ENCODE measurements at places on chromosomes 7 and 10.

- DNase-seq, result no peak
Measured at GRCh38 chr10:114517368-114518250, 113.3 kb upstream of the AFAP1L2 start.

DNA sequence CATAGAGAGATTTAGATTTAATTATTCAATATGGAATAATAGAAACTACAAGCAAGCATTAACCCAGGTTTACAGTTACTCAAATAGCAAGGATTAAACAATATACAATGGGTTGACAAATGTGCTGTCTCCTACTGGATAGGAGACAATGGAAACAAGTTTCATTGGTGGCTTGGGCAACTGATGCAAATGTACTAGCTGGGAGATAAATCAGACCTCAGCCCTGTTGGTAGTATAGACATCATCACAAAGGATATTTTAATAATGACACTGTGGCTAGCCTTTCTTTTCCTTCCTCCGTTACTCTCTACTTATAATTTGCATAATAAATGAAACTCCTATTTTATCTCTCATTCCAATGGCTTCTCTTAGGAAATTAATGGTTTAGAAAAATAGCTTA, 96.5 kb upstream of the DKK1 start:
- DNase-seq, result no peak

DNA sequence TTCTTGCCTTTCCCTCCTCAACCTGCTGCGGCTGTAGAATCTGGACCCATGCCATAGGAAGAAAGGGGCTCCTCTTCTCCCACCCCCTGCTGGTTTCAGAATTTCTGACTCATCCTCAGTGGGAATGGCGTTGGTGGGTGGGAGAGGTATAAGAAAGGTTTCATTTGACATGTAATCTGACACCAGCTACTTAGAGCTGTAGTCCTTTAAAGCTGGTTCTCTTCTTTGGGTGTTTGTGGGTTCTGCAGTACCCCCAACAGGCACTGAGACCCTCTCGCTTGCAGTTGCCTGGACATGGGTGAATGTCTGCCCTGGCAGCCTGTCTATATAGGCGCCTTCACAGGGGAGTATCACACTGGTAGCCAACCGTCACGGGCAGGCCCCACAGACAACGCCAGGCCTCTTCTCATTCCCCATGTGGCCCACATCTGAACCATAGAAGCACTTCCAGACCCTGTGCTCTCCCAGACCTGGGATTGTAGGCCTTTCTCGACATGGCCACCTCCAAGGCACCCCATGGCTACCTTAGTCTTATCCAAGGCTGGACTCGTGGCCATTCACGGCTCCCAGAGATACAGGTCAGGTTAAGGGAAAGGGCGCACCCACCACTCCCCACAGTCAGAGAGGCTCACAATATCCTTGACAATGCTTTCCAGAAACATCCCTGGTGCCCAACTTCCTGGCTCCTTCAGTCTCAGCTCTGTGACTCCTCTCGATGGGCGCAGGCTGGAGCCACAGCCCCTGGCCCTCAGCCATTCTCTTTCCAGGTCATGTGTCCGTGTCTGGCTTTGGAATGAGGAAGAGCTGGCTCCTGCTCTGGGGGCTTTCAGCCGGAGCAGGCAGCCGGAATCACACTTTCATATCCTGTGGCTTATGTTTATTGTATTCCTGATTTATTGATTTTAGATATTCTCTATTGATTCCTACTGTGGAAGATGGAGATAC, 17.5 kb downstream of the ZNF862 start:
- DNase-seq, result no peak

GRCh38 chr10:36023939-36024338, 381.8 kb upstream of the FZD8 start:
- DNase-seq, result no peak

DNA sequence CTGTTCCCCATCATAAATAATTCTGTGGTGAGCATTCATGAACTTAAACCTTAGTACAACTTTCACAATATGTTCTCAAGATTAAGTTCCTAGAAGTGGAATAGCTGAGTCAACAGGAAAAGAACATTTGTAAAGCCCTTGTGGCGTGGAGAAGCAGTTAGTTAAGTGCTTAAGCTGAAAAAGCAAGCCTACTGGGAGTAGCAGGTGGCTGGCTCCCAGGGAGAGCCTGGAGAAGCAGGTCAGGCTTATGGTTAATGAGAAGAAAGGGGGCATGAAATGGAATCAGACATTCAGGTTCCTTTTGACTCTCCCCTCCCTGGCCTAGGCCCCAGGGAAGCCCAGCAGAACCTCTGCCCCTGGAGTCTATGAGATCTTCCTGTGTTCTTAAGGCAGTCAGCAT, 35.3 kb downstream of the VSTM4 start:
- DNase-seq, result no peak

DNA sequence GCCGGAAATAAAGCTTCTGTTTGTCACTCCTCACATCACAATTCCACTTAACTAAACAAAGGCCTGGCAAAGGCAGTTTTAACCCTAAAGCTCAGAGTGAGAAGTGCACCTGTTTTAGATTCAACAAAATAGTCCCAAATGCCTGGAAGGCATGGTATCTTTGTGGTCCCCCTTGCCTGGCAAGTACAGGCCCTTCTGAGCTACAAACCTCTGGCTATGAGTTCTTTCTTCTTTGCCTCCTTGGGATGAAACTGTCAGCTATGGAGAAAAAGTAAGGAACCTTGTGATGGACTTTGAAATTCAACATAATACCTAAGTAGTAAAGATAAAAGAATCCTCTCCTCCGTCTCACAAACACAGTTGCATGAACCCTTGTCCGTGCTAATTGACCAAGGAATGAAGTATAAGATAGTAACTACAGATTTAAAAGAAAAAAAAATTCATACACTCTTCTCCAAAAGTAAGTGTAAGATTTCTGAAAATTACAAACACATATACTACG, 244.5 kb upstream of the ETV1 start:
- DNase-seq, result no peak

GRCh38 chr7:133108023-133108422, 26.1 kb upstream of the CHCHD3 start:
- DNase-seq, result no peak

GRCh38 chr7:115631782-115632181, 398.8 kb downstream of the TFEC start:
- no peak for DNase-seq

DNA sequence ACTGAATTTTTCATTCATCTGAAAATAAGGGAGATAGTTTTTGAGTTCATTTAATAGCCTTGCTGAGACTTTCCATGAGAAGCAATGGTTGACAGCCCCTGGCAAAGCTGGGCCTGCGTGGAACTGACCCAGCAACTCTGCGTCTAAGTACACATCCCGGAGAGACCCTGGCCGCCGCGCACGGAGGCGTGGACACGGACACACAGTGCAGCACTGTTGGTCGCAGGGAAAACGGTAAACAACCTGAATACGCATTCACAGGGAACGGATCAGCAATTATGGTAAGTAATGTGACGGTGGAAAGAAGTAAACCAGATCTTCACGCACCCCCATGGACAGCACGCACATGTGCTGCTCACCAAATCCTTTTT, 28.2 kb downstream of the GNA12 start:
- no peak for DNase-seq

DNA sequence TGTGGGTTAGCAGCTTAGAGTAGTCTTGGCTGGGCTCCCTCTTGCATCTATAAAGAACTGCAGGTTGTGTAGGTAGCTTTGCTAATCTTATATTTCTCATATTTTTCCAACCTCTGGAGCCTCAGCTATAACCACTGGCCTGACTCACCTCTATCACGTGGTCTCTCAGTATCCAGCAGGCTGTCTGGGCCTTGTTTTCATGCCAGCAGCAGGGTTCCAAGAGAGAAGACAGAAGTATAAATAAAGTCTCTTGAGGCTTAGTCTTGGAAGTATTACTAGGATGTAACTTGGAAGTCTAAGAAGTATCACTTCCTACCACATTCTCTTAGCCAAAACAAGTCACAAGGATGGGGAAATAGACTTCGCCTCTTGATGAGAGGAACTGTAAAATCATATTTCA, 73.3 kb downstream of the WIPF3 start:
- DNase-seq, result no peak

Measured in CD4-positive, alpha-beta T cell treated with Interleukin-2 at 100 ng/mL for 4 hours (primary cell).